ENCODE measurements at places on chromosomes 16 and 17. TPM values are rescaled to one million over a fixed set of nuclear protein-coding genes. Genes with fewer than 3 reads are reported as not detected.
A peak's percentile ranks its signal among the peaks of the same experiment; 100 is the strongest.

DNA sequence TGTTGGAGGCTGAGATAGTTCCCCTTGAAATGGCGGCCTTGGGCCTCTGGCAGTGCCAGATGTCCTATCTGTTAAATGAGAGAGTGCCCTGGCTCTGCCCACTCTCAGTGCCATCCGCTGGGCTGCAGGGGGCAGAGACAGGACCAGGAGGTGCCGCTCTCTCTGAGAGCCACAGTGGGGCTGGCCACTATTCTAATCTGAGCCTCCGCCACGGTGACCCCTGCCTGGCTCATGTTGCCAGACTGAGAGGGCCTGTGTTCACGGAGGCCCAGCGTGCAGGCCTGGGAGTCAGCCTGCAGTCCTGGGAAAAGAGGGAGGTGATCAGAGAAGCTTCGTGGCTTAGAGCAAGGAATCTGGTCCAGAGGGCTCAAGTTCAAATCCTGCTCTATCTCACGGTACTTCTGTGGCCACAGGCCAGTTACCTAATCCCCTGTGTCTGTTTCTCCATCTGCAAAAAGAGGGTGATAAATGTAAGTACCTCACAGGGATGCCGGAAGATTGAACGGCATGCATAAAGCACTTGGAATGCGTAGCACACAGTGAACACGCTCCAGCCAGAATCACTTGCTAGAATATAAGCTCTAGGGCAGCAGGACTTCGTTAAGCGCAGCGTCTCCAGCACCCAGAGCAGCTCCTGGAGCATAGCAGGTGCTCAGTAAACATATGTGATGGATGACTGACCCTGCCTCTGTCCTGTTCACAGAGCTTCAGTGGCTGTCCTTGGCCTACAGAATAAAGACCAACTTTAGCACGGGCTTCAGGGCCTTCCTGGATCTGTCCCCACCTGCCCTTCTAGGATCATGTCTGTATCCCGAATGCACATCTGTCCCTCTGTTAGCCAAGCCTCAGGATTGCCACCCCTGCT, 6.3 kb downstream of the ATP2A3 start:
- no peak for DNase-seq

DNA sequence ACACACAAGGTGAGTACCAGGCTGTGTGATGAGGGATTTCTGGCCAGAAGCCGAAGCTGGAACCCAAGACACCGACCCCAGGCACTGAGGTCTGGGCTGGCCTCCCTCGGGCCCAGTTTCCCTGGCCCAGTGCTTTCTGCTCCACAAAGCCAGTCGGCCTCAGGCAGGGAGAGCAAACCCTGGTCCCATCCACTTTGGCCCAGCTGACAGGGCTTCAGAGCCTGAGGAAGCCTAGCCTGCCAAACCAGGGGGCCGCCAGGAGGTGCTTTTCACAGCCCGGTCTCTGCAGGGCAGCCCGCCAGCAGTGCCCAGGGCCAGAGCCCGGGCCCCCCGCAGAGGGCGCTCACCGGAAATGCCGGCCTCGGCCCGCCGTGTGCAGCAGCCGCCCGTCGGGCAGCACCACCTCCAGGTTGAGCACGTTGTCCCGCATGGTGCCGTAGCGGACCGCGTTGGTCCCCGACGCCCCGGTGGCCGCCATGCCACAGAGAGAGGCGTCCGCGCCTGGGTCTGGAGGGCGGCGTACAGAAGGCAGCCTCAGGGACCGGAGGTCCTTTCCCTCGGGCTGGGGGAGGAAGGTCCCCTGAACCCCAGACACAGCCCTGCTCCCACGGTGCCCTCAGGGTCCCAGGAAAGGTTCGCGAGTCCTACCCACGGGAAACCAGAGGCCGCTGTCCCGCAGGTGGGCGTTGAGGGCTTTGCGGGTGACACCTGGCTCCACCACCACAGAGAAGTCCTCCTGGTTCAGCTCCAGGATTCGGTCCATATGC, 2.2 kb downstream of the LDHD start:
- no peak for DNase-seq

DNA sequence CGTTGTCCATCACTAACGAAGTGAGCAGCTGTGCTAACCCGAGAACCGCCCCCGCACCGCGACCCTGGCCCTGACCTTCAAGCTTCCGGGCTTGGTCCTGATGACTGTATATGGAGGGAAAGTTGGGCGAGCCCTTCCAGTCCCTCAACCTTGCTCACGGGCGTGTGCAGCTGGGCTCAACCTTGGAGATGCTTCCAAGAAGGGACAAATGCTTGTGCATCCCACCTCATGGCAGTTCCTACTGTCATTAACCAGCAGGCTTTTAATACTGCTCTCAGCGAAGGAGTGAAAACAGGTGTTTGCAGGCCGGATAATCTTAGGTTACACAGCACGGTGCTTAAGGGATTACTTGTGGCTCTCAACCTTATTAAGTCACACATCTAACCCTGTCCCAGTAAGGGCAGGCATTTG, 33.5 kb downstream of the SRL start:
- no peak for DNase-seq

- DNase-seq: no peak
Observed at GRCh38 chr17:42937712-42938596, 26.3 kb downstream of the AARSD1 start.

DNA sequence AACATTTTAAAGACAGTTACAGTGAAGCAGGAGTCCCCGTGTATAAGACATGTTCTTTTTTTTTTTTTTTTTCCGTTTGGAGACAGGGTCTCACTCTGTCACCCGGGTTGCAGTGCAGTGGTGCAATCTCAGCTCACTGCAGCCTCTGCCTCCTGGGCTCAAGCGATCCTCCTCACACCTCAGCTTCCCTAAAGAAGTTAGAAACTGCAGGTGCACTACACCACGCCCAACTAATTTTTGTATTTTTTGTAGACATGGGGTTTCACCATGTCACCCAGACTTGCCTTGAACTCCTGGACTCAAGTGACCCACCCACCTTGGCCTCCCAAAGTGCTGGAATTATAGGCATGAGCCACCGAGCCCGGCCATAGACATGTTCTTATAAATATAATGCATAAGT, 3.0 kb downstream of the EVI2B start:
- DNase-seq: no peak

- peak; percentile 74 for DNase-seq
Observed at GRCh38 chr16:54341892-54342776, 55.5 kb upstream of the IRX3 start.

DNA sequence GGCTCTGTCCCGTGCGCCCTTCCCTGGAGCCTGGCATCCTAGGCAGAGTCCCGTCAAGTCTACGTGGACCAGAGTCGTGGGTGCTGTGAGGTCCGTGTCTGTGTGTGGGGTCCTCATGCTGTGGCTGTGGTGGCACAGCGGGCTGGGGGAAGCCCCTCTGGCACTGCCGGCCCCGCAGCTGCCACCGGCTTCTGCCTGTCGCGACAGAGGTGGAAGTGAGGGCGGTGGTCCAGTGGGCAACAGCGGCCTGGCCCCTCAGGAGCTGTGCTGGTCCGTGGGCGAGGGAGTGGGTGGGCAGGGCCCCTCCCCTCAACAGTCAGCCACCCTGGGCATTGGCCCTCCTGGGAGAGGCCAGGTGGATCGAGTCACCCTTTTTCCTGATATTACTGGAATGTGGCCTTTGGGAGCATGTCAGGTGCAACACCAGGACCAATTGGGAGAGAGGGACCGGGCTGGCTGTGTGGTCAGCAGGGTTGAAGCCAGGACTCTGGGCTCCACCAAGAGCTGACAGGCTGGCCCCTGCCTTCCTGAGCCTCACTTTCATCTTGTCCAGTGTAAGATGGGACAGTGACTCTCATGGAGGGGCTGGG, 11.9 kb downstream of the BAIAP2 start:
- no peak for DNase-seq

LDAF1 gene
- total RNA-seq: 49.2 TPM

LRRC46 gene
- 0.59 TPM for total RNA-seq

OR4D1 gene
- total RNA-seq: not detected

GP2 gene
- total RNA-seq: 1.3 TPM

FOXN1 gene
- total RNA-seq: not detected

TBC1D3C gene
- not detected for total RNA-seq

MEOX1 gene
- 2.6 TPM for total RNA-seq

HNF1B gene
- total RNA-seq: not detected

FBXW10 gene
- total RNA-seq: not detected

PRR35 gene
- total RNA-seq: not detected

MARVELD3 gene
- not detected for total RNA-seq

KRT15 gene
- total RNA-seq: 331 TPM

ZNF469 gene
- 0.98 TPM for total RNA-seq

Measured in breast epithelium (tissue), 4 donors.